H1 (cell line): ENCODE measurements at places on chromosomes 6 and 20.
A peak's percentile ranks its signal among the peaks of the same experiment; 100 is the strongest.

DNA sequence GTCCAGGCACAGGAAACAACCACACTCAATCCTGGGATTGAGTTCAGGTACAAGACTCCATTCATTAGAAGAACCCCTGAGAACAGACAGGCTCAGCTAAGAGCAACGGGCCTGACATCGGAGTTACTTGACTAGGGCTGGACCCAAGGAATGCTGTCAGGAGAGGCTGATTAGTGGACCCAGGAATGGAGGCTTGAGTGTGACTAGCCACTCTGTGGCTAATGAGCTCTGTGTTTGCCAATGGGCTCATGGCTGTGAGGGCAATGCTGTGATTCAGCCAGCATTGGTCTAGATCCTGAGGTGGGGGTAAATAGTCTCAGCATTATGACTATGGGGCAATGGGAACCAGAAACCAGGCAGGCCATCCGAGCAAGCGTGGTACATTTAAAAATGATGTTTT lies 71.8 kb downstream of the RIOK1 start:
- H3K4me1 ChIP-seq, result no peaks in the 10 kb centered on the region; the same call in 1 of the 2 replicates
- H3K36me3 ChIP-seq, result no peaks in the 10 kb centered on the region
- no peak overlapping the region for H3K27ac ChIP-seq
- no peak overlapping the region for H3K4me3 ChIP-seq
- DNase-seq, result no peak

DNA sequence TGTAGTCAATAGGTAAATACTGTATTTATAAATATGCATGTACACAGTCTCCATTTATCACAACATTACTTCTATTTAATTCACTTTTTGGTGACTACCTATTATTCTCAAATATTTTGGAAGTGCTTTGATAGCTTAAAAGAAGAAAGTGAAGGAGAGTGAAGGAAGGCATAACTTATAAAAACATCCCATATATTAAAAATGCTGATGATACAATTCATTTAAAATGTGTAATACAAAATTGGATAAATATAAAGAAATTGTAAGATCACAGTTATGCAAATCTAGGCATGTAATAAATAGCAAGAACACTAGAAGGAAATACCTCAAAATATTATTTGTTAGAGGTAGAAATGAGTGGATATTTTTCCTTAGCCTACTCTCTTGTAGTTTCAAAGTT lies 111.6 kb upstream of the ADTRP start:
- H3K27me3 ChIP-seq, result no peaks in the 10 kb centered on the region
- peaks cover 5% of the 10 kb centered on the region for H3K4me1 ChIP-seq
- no peaks in the 10 kb centered on the region for H3K36me3 ChIP-seq
- H3K27ac ChIP-seq, result no peak overlapping the region
- no peak for DNase-seq

DNA sequence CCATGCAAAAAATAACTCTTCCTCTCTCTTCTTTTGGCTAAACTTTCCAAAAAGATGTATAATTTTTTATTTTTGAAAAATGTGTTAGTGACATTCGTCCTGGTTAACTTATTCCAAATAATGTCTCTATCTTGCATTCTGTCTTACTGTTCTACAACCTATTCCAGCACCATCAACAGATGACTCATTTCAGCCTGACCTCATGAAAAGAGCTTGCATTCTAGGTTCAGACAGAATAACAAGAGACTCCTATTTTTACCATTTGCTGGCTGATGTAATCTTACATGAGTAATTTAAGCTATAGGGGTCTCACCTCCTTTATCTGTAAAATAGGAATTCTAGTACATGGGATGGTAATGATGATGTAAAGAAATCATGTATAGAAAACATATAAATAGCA lies 109.0 kb downstream of the FUT9 start:
- no peak for DNase-seq
- no peaks in the 10 kb centered on the region for H3K36me3 ChIP-seq
- H3K4me1 ChIP-seq, result no peaks in the 10 kb centered on the region
- H3K4me3 ChIP-seq, result no peak overlapping the region
- no peak overlapping the region for H3K27ac ChIP-seq

DNA sequence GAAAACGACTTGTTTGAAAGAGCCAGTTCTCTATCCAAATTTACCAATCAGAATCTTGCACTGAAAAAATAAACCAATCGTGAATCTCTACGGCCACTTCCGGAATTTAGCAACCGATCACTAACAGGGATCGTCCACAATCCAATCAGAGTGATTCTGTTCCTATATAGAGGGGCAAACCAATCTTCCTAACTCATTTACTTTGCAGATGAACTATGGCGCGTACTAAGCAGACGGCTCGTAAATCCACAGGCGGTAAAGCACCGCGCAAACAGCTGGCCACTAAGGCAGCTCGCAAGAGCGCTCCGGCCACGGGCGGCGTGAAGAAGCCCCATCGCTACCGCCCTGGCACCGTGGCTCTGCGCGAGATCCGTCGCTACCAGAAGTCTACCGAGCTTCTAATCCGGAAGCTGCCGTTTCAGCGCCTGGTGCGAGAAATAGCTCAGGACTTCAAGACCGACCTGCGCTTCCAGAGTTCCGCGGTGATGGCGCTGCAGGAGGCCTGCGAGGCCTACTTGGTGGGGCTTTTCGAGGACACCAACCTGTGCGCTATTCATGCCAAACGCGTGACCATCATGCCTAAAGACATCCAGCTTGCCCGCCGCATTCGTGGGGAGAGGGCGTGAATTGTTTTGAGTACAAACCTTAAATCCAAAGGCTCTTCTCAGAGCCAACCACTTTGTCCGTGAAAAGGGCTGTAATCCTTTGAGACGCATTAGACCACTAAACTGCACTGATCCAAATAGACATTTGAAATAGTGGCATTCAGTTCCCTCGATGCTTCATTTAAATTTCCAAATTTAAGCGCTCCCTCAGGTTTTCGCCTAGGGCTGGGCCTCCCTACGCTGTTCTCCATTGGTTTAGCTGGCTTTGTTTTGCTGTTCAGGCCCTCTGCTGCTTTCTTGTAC lies 138.0 kb downstream of the HFE start:
- H3K36me3 ChIP-seq, result no peaks in the 10 kb centered on the region
- H3K4me3 ChIP-seq, result peak overlapping the region; percentile 85
- no peak for DNase-seq

DNA sequence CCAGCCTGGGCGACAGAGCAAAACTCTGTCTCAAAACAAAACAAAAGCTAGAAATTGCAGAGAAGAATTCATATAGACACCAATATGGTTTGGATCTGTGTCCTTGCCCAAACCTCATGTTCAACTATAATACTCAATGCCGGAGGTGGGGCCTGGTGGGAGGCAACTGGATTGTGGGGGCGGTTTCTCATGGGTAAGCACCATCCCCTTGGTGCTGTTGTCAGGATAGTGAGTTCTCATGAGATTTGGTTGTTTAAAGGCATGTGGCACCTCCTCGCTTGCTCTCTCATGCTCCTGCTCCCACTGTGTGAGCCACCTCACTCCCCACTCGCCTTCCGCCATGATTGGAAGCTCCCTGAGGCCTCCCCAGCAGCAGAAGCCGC lies 15.2 kb downstream of the NINL start:
- H3K4me3 ChIP-seq, result no peak overlapping the region
- no peaks in the 10 kb centered on the region for H3K4me1 ChIP-seq
- H3K27ac ChIP-seq, result no peak overlapping the region
- no peaks in the 10 kb centered on the region for H3K36me3 ChIP-seq

- no peaks in the 10 kb centered on the region for H3K27me3 ChIP-seq
- H3K36me3 ChIP-seq, result no peaks in the 10 kb centered on the region
- H3K4me3 ChIP-seq, result no peak overlapping the region
- no peaks in the 10 kb centered on the region for H3K4me1 ChIP-seq
- no peak overlapping the region for H3K27ac ChIP-seq
These were observed 133.2 kb upstream of the JAG1 start for GRCh38 chr20:10807013-10807412.

GRCh38 chr6:1322696-1323219 lies 10.9 kb downstream of the FOXQ1 start:
- no peak overlapping the region for H3K4me3 ChIP-seq
- H3K4me1 ChIP-seq, result 0 out of 2 replicates have a peak, but pooled peaks cover 2% of the 10 kb centered on the region
- no peaks in the 10 kb centered on the region; the same call in 1 of the 2 replicates for H3K27me3 ChIP-seq
- DNase-seq, result no peak
- H3K36me3 ChIP-seq, result no peaks in the 10 kb centered on the region

DNA sequence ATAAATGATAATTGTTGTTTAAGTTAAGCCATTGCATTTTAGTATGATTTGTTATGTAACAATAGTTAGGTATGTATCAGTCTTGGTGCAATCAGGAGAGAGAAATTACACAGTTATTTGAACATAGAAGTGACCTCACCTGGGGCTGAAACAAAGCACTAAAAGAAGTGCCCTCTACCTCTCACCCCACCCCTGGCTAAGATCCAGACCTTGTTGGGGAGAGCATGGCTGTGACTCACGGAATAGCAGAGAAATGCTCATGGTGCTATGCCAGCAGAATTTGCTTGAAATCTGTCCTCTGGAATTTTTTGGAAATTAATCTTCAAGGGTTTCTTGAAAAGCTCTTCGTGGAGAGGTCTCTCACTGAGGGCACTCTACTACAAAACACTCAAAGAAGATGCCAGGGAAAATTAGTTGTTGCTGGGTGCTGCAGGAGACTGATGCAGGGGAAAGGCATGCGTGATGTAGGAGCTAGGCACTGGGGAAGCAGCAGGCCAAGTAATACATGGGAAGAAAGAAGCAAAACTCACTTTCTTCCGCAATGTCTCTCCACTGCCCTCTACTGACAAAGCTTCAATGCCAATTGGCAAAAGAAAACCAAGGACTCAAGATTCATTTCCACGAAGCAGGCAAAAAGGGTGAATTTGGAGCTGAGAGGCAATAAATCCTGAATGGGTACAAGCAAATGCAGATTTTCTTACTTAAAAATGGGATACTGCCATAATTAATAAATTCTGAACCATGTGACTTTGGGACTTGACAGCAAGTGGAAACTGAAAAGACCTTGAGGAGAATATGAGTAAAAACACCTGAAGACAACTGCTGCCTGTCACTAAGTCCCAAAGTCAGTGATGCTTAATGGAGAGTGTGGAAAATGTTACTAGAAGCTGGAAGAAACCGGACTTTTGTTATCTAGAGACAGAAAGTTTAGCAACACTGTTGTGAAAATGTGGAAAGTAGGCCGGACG lies 136.3 kb upstream of the ZNF184 start:
- no peak overlapping the region for H3K27ac ChIP-seq
- peak; percentile 47 for DNase-seq
- no peaks in the 10 kb centered on the region for H3K27me3 ChIP-seq
- H3K4me1 ChIP-seq, result no peaks in the 10 kb centered on the region
- no peak overlapping the region for H3K4me3 ChIP-seq

DNA sequence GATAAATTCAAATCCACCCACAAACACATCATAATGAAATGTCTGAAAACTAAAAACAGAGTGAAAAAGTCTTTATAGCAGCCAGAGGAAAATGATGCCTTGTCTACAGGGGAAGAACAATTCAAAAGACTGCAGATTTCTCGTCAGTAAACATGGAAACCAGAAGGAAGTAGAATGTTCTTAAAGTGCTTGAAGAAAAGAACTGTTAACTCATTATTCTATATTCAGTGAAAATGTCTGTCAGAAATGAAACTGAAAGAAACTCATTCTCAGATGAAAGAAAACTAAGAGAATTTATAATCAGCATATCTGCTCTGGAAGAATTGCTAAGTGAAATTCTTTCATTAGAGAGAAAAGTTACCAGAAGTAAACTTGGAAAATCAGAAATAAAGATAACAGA lies 416.1 kb downstream of the TBC1D32 start:
- no peaks in the 10 kb centered on the region for H3K36me3 ChIP-seq
- no peak overlapping the region for H3K27ac ChIP-seq
- H3K27me3 ChIP-seq, result no peaks in the 10 kb centered on the region

- peaks cover 9% of the 10 kb centered on the region for H3K4me1 ChIP-seq
- H3K4me3 ChIP-seq, result no peak overlapping the region
- no peaks in the 10 kb centered on the region for H3K27me3 ChIP-seq
- no peak for DNase-seq
These were observed 21.2 kb downstream of the AFDN start for GRCh38 chr6:167847936-167848335.

DNA sequence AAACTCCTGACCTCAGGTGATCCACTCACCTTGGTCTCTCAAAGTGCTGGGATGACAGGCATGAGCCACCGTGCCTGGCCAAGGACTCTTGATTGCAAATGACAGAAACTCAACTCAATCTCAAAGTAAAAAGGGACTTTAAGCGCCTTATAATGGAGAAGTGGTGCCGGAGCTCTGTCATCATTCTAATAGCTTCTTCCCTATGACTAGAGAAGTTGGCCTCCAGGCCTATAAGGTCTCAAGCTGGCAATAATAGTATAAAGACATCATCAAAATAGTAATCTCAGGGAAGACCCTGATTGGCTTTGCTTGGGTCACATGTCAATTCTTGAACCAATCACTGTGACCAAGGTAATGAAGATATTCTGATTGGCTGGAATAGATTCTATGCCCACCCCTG lies 8.5 kb upstream of the KIAA1755 start:
- no peaks in the 10 kb centered on the region for H3K36me3 ChIP-seq
- no peaks in the 10 kb centered on the region for H3K27me3 ChIP-seq
- DNase-seq, result no peak
- H3K4me3 ChIP-seq, result no peak overlapping the region
- H3K4me1 ChIP-seq, result no peaks in the 10 kb centered on the region

GRCh38 chr20:3932681-3933080 lies 43.5 kb downstream of the PANK2 start:
- no peaks in the 10 kb centered on the region; the same call in 1 of the 2 replicates for H3K36me3 ChIP-seq
- H3K27ac ChIP-seq, result no peak overlapping the region
- no peak for DNase-seq

GRCh38 chr6:81450180-81450579 lies 302.3 kb downstream of the TENT5A start:
- no peak overlapping the region for H3K4me3 ChIP-seq
- H3K36me3 ChIP-seq, result no peaks in the 10 kb centered on the region
- DNase-seq, result no peak
- no peak overlapping the region for H3K27ac ChIP-seq
- peaks cover 4% of the 10 kb centered on the region; the same call in 1 of the 2 replicates for H3K4me1 ChIP-seq

DNA sequence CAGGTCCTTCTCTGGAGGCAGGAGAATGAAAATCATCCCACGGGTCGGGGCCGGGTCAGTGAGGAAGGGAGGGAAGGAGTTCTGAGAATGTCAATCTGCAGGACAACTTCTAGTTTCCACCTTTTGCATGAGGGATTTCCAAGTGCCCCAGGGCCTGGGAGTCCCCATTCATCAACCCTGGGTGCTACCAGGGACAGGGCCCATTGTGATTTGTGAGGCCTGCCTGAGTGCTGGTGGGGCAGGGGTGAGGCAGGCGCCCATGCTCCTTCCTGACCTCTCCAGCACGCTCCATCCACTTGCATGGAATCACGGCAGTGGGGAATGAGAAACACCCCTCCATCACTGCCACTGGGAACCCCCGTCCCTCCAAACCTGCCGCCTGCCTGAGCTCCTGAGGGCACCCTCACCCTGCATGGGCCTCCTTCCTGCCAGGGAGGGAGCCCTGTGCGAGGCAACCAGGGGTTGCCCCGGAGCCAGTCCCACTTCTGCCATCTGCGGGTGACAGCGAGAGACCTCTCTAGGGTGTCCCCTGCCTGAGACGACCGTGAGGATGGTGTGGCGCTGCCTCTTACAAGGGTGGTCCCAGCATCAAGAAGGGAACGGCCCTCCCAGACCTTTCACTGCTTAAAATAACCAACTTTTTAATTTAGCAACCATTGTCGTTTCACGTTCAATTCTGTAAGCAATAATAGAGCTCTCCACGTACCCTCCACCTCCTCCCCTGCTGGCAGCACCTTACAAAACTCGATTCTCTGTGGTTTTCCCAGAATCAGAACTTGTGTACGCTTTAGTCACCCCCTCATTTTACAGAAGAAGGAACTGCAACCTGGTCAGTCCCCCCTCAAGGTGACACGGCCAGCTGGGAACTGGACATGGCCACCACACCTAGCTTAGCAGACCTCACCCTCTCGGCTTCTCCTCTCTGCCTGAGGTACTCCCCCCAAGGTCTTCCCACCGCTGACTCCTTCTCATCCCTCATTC lies 28.6 kb downstream of the PMEPA1 start:
- H3K27ac ChIP-seq, result no peak overlapping the region
- no peaks in the 10 kb centered on the region for H3K27me3 ChIP-seq
